ENCODE measurements at places on chromosomes 7 and 10.

GRCh38 chr7:112423987-112424386 is 26.3 kb upstream of the IFRD1 start:
- DNase-seq: no peak

DNA sequence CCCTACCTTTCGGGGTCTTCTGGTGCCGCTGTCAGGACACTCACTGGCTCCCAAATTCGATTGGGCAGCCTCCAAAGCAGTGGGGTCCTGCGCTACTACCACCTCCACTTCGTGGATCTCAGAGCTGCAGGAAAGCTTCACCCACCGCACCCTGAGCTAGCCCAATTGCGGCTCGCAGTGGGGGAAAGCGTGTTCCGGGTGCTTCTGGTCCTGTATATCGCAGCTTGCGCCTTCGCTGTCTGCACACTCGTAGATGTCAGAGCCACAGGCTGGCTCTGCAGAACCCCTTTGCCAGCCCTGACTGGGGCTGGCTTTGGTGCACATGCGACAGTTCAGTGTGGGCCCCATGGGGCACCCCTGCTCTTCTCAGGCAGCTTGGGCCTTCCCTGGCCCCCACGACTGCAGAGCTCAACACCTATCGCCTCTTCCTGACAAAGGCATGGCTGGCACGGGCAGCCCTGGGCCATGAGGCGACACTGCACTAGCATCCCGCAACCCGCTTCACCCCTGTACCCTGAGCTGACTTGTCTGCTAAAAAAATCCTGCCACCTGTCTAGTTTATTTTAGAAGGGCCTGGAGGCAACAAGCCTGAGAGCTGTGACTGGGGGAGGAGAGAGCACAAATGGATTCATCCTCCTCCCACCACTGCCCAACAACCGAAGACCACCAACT is 78.7 kb upstream of the ABI1 start:
- DNase-seq: no peak

- DNase-seq: peak; percentile 75
Measured at GRCh38 chr10:101161494-101162299, 30.6 kb downstream of the TLX1 start.

DNA sequence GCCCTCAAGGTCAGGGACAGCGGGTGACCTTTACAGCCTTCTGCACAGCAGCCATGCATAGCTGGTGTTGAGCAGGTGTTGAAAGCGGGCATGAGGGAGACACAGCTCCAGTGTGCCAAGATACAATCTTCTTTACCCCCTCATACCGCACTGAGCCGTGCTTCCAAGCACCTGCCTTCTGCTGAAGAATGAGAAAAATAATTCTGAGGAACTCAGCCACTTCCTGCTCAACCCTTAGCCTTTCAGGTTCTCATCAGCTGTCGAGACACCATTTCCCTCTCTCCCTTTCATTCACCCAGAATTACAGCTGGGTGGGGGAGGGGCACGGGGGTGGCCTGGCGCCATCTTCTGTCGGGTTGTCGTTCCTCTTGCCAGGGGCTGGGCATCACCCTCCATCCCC is 58.6 kb downstream of the COL13A1 start:
- DNase-seq: no peak

DNA sequence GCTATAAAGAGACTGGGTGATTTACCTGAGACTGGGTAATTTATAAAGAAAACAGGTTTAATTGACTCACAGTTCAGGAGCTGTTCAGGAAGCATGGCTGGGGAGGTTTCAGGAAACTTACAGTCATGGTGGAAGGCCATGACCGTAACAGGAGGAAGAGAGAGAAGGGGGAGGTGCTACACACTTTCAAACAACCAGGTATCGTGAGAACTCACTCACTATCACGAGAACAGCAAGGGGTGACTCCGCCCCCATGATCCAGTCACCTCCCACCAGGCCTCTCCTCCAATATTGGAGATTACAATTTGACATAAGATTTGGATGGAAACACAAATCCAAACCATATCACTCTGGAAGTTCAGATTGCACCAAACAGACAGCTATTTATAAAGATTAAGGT is 59.8 kb upstream of the ARHGAP21 start:
- peak; percentile 5 for DNase-seq

DNA sequence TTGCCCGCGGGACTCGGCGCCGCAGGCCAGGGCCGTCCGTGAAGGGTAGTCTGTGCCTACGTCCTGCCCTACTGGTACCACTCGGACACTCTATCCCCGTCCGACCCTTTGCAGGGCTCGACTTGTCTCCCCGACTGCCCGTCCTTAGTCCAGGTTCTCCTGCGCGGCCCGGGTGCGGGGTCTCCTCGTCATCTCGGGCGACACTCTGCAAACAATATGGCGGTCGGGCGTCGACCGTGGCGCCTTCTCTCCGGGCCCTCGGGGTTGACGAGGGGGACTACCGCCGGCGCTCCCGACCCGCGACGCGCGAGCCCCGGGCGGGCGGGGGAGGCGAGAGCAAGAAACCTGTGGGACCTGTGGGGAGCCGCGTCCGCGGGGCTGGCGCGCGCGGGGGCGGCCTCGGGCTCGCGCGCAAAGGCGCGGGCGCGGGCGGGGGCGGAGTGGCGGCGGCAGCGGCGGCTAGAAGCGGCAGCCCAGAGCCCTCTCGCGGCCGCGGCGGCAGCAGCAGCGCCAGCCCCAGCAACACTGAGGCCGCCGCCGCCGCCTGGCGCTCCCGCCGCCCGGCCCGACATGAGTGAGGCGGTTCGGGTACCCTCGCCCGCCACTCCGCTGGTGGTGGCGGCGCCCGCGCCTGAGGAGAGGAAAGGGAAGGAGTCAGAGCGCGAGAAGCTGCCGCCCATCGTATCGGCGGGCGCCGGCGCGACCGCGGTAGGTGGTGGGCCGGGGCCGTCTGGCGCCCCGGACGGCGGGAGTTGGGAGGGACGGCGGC is at the start of gene HECTD2:
Gene HECTD2 (plus strand): TSS at position 476 of the 769 bp plus-strand sequence. CDS start 95 bp downstream, at position 571.
- peak; percentile 87 for DNase-seq

DNA sequence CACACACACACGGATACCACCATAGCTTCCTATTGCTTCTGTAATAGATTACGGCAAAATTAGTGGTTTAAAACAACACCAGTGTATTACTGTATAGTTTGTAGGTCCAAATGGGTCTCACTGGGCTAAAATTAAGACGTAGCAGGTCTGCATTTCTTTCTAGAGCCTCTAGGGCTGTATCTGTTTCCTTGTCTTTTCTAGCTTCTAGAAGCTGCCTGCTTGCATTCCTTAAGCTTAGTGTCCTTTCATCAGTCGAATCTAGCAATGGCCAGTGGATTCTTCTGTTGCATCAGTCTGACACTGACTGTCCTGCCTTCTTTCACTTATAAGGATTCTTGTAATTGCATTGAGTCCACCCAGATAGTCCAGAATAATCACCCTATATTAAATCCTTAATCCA is 882.3 kb downstream of the PCDH15 start:
- no peak for DNase-seq

DNA sequence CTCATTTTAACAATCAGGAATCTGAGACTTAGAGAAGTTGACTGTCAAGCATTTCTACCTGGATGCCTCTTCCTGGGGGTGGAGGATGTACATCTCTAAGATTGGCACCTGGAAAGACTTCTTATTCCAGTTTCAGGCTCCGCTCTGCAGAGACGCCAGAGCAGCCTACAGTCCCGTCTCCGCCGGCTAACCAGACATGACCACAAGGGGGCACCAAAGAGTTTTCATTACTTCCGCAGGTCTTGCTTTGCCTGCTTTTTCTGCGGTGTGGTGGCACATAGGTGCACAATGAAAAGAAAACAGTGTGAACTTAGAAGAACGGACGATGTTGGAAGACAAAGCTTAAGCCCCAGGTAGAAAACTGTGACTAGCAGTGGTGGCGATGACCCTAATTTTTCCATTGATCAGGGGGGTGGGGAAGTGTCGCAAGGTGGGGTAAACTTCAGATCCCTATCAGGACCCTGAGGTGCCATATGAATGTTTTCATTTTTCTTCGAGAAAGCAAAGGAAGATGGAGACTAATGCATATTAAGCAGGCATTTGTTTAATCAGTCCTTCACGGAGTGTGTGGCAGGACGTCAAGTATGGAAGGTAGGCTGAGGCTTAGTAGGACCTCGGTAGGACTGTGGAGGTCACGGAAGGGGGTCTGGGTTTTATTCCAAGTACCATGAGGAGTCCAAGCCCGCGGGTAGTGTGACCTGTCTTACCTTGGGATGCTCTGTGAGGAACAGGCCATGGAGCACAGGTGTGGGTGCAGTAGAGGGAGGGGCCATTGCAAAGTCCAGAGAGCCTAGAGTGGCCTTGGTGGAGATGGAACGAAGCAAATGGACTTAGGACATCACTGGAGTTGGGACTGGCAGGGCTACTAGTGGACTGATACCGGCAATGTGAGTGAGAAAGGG is 60.1 kb upstream of the SORCS3 start:
- peak; percentile 78 for DNase-seq

DNA sequence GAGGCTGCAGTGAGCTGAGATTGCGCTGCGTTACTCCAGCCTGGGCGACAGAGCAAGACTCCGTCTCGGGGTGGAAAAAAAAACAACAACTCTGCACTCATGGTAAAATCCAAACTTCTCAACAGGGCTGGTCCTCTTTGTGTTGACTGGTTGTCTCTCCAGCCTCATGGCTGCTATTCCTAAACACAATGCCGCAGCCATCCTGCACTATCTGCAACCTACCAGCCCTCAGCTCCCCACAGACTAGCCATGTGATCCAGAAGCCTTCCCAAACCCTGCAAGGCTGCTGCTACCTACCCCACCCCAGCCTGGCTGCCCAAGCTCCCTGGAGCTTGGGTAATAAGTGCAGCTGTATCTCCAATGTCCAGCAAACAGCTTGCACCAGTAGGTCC is 11.7 kb downstream of the ZYX start:
- DNase-seq: no peak

DNA sequence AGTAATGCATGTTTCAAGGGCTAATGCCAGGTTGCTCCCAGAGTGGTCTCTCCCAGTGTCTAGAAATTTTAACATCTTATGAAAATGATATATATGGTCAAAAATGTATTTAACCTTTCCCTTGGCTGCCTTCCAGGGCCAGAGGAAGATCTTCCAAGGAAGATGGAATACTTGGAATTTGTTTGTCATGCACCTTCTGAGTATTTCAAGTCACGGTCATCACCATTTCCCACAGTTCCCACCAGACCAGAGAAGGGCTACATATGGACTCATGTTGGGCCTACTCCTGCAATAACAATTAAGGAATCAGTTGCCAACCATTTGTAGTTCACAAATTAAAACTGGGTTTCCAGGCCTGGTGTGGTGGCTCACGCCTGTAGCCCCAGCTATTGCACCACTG is 9.0 kb downstream of the GATAD1 start:
- DNase-seq: no peak

- DNase-seq: no peak
Measured at GRCh38 chr7:130922206-130923112, 188.5 kb upstream of the KLF14 start.

- no peak for DNase-seq
Measured at GRCh38 chr7:17581301-17581700, 282.8 kb downstream of the AHR start.

DNA sequence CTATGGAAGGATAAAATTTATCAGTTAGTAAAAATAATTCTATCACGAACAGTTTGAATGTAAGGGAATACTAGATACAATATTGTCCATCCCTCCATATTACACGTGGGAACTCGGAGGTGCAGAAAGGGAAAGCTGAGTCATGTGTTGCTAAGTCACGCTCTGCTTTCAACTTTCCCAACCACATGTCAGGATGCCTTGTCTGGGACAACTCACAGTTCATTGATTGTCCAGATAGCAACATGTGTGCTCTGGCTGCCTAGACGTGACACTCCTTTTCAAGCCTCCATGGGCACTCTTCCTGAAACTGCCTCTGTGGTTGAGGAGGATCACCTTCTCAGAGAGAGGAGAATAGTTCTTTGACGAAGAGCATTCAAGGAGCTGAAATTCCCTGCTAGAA is 808.1 kb downstream of the GRID1 start:
- no peak for DNase-seq

- no peak for DNase-seq
Measured at GRCh38 chr7:2964208-2964607, 79.5 kb downstream of the CARD11 start.

- DNase-seq: no peak
Measured at GRCh38 chr10:62858364-62858763, 42.2 kb upstream of the EGR2 start.

- no peak for DNase-seq
Measured at GRCh38 chr10:105834261-105835059, 1193.4 kb downstream of the SORCS3 start.

- DNase-seq: peak; percentile 48
Measured at GRCh38 chr7:21507627-21508343, 35.1 kb upstream of the DNAH11 start.

- no peak for DNase-seq
Measured at GRCh38 chr7:40356871-40357709, 222.3 kb downstream of the SUGCT start.

DNA sequence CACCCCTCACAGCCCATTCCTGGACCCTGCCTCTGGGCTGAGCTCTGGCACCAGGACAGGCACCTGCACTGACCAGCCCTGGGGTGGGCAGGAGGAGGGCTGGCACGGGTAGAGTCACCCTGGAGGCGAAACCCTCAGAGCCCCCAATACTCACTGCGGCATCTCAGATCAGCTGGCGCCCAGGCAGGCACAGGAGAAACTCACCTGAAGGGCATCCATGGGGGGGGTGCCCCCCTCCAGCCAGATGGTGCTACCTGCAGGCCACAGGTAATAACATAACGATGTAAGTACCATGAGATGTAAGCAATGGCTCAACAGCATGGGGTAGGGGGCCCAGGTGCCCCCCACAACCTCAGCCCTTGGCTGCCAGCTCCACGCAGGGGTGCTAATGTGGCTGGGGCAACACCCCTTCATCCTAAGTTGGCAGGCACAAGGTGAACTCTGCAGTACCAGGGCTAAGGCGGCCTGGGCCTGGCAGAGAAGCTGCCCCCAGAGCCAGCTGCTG is 12.1 kb upstream of the PYROXD2 start:
- DNase-seq: no peak

- DNase-seq: no peak
Measured at GRCh38 chr7:69608878-69609277, 10.6 kb downstream of the AUTS2 start.

DNA sequence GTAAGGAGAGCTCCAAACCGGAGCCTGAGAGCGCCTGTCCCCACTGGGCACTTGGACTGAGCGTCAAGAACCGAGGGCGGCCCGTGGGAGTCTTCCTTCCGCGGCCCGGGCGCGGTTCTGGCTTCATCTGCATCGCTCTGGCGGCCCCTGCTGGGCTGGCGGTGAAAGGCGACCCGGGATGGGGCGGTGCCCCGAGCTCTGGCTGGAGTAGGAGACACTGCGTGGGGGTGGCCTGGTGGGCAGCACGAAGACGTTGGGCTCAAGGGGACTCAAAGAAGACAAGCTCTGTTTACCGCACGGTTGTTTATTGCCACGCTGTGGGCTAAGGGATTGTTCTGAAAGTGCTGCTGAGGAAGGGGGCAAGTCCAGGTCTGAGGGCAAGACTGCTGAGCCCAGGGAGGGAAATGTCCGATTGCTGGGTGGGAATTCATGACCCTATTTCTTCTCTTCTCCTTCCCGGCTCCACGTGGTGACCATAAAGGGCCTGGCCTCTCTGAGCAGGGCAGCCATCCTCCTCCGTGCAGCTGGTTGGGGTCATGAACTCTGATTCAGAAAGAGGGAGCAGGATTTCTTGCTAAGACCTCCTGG is 29.8 kb downstream of the PLAU start:
- DNase-seq: peak; percentile 90

All from stimulated activated CD4-positive, alpha-beta T cell treated with anti-CD3 and anti-CD28 coated beads, Interleukin-15, amount 100 ng/mL, for 24 hours (primary cell).